DND-41 (cell line): ENCODE measurements at places on chromosomes 16 and 17.

GRCh38 chr16:82177555-82177954 lies 7.5 kb upstream of the MPHOSPH6 start:
- no peak for DNase-seq

DNA sequence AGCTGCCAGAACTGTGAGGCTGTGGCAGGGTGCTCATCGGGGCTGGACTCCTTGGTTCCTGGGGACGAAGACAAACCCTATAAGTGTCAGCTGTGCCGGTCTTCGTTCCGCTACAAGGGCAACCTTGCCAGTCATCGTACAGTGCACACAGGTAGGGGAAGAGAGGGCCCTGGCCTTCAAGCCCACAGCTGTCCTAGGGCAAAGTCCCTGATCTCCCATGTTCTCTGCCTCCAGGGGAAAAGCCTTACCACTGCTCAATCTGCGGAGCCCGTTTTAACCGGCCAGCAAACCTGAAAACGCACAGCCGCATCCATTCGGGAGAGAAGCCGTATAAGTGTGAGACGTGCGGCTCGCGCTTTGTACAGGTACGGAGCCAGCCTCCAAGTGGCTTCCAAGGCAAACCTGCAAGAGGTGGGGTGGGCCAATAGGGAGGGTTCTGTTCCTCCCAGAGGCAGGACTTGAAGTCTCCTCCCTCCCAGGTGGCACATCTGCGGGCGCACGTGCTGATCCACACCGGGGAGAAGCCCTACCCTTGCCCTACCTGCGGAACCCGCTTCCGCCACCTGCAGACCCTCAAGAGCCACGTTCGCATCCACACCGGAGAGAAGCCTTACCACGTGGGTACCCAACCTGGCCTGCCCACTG lies 3.7 kb downstream of the BCL6B start:
- no peak for DNase-seq

DNA sequence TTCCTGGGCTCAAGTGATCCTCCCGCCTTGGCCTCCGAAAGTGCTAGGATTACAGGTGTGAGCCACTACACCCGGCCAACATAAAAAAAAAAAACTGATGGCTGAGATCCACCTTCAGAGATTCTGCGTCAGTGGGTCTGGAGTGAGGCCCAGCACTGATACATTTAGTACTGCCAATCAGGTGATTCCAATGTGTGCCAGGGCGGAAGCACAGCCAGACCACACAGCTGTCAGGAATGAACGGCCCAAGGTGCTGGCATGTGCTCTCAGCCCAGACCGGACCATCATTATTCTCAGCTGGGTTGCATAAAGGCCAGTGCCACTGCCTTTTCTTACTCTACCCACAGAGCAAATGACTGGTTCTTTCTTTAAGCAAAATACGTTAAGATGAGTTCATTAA lies 1.2 kb upstream of the BCO1 start:
- no peak for DNase-seq

GRCh38 chr17:17635126-17635525 lies 43.6 kb upstream of the PEMT start:
- no peak for DNase-seq

DNA sequence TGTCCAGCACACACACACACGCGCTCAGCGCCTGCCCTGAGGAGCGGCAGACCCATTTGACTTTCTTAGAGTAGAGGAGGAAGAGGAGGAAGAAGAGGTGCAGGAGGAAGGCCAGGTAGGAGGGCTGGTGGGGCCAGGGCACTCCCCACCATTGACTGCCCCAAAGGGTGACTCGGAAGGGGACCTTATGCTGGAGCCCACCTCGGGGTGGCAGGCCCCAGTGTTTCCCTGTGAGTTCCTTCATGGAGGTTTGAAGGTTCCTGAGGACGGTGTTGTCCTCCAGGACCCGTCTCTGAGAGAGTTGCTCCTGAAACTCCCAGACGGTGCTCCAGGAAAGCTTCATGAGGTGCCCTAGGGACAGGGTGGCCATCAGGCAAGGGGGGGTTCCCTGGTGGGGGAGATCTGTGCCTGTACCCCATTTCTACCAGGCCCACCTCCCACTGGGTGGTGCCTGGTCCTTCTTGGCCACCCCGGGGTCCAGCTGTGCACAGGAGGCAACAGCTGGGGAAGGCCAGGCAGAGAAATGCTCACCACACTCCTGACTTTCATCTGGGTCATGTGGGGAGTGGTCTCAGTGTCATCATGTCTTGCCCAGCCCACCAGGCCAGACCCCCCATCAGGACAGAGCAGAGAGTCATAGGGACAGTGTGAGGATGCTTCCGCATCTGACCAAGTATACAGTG lies 89.5 kb downstream of the TNFRSF13B start:
- DNase-seq = no peak
